ENCODE measurements at places on chromosomes 12 and 14.

GRCh38 chr12:39541471-39541870 lies 78.1 kb downstream of the ABCD2 start:
- DNase-seq = no peak

- peak; percentile 7 for DNase-seq
These were observed 27.1 kb upstream of the PCNX4 start for GRCh38 chr14:60064491-60065072.

GRCh38 chr12:44526655-44527182 lies 349.4 kb downstream of the NELL2 start:
- no peak for DNase-seq

DNA sequence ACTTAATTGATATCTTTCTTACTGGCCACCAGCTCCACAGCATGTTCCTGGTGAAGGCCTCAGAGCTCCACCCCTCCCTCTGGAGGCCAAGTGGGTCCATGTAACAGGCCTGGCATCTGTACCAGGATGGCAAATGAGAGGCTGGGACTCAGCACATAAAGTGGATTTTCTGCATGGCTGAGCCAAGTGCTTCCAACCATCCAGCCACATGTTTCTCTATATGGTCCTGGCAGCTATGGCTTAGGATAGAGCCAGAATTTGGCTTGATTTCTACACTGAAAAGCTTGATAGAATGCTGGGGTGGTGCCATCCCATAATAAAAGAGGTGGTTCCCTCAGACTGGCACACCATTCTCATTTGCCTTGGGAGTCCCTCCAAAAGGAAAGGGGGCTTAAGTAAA lies 94.1 kb downstream of the PAX9 start:
- DNase-seq = peak; percentile 100

- DNase-seq = no peak
These were observed 62.2 kb upstream of the WSCD2 start for GRCh38 chr12:108066583-108067577.

- no peak for DNase-seq
These were observed 939.5 kb downstream of the SLC16A7 start for GRCh38 chr12:60535363-60535762.

DNA sequence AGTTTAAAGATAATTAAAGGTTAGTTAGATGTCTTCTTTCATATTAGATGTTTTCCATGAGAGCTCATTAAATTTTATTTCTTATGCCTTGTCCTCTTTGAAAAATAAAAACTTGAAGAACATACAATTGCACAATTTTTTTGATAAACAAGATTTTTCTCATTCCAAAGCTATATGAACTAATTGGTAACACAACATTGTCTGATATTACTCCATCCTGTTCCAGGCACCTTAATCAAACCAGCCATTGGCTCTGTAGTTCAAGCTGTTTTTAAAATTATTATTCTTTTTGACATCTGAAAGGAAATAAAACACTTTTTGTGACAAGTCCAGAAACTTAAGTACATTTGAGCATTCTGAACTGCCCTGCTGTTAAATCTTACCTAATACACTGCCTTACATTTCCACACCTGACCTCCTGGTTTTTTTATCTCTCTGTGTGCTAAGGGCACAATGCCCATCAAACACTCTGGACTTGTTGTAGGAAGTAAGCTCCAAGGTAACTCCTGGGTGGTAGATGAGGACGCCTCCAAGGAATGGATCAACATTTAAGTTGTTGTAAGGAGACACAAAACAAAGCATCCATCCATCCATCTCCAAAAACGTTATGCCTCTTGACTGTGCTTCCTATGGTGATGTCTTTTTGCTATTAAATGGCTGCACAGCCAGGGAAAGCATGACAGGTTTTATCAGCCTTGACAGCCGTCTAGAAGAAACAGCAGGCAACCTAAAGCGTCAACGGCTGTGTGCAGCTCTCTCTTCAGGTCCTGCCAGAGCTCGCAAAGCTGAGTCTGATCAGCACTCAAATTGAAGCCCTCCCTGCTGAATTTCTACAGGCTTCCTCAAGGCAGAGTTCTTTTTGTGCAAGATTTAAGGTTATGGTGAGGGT lies 449.9 kb upstream of the FLRT2 start:
- DNase-seq = no peak

Measured in DMS79 (cell line).